ENCODE measurements at places on chromosomes 4 and X.

DNA sequence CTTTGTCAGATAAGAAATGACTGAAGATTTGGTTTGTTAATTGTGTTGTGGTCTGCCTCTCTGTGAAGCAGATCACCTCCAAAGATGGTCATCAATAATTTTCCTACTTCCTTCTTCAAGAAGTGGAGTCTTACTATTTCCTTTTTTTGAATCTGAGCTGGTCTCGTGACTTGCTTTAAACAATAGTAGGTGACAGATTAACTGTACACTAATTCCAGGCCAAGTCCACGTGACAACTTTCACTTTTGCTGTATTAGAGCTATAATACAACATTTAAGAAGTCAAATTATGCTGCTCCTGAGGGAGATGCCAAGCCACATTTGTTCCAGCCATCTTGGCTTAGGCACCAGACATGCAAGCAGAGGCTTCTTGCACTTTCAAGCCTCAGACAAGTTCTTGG is 393.8 kb upstream of the GRID2 start:
- no peak for DNase-seq

GRCh38 chr4:83231620-83232076 is 53.0 kb downstream of the COQ2 start:
- DNase-seq: no peak

GRCh38 chr4:81180916-81181315 is 34.1 kb downstream of the PRKG2 start:
- no peak for DNase-seq

DNA sequence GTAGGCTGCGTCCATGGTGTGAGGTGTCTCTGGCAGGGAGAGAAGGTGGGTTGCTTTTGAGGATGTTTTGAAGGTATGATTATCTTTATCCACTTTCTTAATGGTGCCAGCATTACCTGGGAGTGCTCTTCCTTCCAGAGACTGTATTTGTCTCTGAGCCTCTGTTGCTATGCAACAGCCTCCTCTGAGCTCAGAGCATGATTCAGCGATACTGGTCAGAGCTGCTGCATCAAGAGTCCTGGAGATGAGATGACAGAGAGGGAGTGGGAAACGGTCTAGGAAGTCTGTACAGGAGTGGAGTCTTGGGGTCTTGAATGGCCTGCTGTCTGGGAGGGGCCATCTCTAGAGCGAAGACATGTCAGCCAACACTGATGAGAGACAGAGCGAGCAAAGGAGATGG is 104.4 kb upstream of the RAB40AL start:
- DNase-seq: no peak

DNA sequence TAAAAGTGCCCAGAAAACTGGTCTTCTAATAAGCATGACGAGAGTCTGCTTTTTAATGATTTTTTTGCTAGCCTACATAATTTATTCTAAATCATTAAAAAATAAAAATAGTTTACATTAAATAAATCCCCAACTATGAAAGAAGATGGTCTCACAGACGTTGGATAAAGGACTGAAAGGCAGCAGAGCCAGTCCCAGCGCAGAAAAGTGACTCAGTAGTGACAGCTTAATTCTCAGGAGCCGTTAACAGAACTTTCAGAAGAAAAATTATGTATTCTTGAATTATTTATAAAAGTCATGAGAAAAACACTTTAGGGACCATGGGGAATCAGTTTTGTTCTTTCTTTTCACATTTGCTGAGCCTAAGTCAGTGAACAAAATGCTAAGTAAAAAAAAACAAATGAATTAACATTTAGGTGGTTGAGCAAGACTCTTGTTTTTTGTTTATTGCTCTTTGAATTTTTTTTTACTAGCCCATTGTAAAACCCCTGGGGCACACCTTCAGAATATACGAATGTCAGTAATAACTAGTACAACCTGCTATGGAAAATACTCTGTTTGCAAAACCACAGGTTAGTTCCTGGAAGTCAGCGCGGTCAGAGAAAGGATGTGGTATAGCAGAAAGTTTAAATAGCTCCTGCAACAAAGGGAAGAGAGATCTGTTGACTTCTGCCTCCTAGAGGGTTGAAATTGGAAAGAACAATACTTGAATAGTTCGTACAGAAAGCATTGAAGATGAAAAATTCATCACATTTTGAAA is 50.4 kb upstream of the CCDC160 start:
- no peak for DNase-seq

DNA sequence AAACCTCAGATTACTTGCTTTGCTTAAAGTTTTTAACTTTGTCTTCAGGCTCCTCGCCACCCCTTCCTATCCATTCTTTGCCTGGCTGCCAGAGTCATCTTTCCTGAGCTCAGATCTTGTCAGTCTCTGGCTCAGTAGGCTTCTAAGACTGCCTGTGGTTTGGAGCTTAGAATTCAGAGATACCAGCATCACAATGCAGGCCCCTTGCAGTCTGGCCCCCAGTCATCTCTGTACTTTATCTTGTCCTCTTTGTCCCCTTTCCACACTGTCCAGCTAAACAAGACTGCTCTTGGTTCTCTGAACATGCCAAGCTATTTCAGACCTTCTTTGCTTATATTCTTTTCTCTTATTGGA is 3.0 kb downstream of the KIAA0232 start:
- DNase-seq: no peak

Data from CD4-positive, alpha-beta T cell (primary cell).